ENCODE measurements at places on chromosomes 13 and 19.
A peak's percentile ranks its signal among the peaks of the same experiment; 100 is the strongest.

DNA sequence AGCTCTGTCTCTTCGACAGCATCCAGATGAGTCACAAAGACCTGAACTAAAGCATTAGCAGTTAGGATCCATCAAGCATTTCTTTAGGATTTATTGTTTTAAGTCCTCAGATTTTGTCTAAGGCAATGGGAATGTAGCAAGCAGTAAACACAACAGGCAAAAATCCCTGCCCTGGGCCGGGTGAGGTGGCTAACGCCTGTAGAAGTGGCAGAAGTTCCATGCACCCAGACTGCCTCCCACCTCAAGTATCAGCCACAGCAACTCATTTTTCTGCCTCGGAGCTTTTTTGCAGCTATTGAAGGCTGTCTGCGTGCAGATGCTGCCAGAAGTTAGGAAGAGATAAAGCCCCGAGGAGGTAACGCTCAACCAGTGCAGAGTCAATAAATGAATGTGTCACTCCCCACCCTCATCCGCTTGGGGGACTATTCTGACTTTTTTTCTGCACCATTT lies 47.1 kb upstream of the MRI1 start:
- DNase-seq = no peak

- DNase-seq = no peak
These were observed 42.7 kb downstream of the KDM4B start for GRCh38 chr19:5011476-5012238.

- DNase-seq = no peak
These were observed 5.4 kb upstream of the CAMSAP3 start for GRCh38 chr19:7590256-7590655.

- DNase-seq = no peak
These were observed 21.7 kb upstream of the SLC25A30 start for GRCh38 chr13:45439781-45440462.

- DNase-seq = peak; percentile 74
These were observed 878 bp upstream of the ADAMTSL5 start for GRCh38 chr19:1513499-1514294.

DNA sequence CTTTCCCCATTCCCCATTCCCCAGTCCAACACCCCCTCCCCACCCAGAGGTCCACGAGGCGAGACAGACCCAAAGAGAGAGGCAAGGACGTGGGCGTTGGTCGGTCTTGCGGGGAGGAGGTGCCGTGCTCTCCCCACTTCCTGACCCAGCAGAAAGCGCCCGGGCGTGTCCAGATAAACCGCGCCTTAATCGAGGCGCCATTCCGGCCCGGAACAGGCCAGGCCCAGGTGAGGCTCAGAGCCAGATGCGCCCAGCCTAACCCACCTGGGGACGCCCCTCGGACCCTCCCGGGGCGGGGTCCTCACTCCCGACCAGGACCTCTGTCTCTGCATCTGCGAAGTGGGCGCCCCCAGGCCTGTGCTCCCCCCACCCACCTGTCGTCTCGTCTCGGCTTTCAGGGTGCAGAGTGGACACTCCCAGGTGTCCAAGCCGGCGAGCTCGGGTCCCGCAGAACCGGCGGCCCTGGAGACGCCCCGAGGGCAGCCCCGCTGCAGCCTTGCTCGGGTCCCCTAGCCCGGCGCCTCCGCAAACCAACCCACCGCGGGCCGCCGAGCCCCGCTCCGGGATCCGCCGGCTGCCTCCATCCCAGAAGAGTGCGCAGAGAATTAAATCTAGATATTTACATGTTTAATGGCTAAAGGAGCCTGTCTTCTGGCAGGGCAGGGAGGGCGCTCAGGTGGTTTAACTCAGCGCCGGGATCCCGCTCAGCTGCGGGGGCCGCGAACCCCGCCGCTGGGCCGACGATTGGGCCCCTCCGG lies 5.0 kb upstream of the ONECUT3 start:
- peak; percentile 50 for DNase-seq

- DNase-seq = no peak
These were observed 5.7 kb downstream of the OPA3 start for GRCh38 chr19:45578861-45579260.

- DNase-seq = no peak
These were observed 2.6 kb upstream of the GSX1 start for GRCh38 chr13:27789495-27790303.

- DNase-seq = no peak
These were observed 435.9 kb upstream of the SGCG start for GRCh38 chr13:22744688-22745452.

DNA sequence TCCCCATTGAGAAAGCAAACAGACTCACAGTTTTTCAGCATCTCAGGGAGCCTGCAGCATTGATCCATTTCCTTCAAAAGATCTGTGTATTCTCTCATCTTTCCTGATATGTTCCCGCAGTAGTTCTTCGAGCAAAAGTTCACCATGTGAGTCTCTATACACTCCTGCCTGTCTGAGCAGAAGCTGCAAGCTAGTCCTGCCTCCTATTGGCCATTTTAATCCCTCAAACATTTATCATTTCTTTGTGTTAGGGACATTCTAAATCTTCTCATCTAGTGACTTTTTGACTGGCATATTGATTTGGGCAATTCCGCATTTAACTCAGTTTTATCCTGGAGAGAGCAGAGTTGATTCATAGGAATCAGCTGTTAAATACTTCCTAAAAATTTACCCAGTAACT lies 660.4 kb upstream of the KLF12 start:
- no peak for DNase-seq

DNA sequence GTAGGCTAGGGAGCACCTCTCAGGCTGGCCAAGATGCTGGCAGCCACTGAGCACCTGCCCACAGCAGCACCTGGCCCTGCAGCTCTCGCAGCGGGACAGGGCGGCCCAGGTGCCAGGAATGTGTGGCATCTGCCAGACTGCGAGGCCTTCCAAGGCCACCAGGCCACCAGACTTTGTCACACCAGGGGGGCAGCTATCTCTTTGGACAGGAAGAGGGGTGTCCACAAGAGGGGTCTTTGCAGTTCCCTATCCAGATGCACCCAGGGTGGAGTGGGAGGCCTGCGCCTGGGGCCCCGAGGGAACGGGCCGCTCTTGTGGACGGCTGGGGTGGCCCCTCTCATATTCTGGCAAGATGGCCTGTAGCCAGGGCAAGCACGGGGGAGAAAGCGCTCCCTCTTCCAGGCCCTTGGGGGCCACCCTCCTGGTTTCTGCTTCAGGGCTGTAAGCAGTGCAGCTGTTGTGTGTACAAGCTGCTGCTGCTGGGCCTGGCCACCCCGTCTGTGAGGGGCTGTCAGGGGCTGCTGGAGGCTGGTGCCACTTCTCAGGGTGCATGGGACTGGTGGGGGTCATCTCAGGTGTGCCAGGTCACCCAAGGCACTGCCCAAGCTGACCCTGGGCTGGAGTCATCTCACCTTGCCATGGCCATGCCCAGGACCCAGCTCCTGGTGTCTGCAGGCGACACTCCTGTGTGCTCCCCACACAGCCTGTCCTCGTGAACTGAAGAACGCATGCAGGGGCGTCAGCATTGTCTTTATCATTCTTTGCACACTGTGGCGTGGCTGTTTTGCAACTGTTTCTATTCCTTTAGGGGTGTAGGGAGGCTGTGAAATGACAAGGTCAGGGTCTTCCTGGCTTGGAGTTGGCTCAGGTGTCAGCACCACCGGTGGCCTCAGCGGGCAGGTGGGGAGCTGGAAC lies 1.8 kb downstream of the TEX29 start:
- DNase-seq = no peak

DNA sequence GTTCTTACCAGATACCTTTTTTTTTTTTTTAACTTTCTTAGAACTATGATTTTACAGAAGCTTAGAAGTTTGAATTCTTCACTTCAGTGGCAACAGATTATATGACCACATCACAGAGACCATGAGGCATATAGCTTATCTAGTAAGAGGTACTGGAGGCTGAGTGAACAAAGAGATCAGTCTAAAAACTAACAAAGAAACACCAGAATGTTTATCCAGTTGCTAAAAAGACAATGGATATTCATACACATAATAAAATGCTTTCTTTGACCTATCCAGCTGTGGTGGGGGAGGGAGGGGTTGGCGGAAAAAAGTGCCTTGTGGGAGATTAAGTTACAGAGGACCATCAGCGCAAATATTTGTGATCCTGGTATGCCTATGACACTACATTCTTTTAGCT lies 34.7 kb upstream of the SLITRK6 start:
- DNase-seq = no peak

DNA sequence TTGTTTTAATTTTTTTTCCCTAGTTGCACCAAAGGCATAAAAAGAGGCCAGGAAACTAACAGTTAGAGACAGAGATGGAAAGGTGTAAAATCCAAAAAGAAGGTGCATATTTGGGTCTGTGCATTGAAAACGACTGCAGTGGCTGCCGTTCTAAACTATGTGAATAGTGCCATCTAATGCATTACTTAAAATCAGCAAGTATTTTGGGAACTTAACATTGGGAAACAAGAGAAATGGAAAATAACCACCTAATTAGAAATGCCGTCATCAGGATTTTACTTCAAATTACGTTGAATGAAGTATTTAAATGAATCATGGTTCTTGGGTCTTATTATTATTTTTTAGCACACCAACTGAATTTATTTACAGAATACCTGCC lies 189.5 kb upstream of the MIR17HG start:
- DNase-seq = no peak

DNA sequence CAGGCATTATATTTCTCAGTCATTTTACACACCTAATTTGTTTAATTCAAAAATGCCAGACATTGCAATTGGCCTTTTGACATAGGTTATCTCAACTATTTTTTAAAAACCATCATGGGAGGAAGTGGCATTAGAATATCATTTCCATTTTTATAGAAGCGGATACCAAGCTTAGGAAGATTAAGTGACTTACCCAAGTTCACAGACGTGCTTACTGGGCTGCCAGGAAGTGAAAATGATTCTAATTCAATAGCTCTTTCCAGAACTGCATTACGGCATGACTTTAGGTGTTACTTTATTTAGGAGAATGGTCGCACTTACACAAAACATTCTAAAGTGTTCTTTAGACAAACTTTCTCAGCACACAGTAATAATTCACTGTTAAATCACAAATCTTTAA lies 231.9 kb downstream of the KLF12 start:
- DNase-seq = no peak

- no peak for DNase-seq
These were observed 2.5 kb downstream of the COX6B1 start for GRCh38 chr19:35650581-35650980.

- DNase-seq = no peak
These were observed 13.0 kb upstream of the FPR3 start for GRCh38 chr19:51781999-51782398.

DNA sequence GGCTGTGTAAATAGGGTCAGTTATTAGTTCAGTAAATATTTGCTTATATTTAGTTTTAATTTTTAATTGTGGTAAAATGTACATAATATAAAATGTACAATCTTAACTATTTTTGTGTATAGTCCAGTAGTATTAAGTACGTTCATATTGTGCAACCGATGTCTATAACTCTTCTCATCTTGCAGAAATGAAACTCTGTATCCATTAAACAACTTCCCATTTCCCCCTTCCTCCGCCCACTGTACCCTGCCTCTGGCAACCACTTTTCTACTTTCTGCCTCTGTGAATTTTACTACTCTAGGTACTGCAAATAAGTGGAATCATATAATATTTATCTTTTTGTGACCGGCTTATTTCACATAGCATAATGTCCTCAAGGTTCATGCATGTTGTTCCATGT lies 24.4 kb downstream of the UBAC2 start:
- no peak for DNase-seq

DNA sequence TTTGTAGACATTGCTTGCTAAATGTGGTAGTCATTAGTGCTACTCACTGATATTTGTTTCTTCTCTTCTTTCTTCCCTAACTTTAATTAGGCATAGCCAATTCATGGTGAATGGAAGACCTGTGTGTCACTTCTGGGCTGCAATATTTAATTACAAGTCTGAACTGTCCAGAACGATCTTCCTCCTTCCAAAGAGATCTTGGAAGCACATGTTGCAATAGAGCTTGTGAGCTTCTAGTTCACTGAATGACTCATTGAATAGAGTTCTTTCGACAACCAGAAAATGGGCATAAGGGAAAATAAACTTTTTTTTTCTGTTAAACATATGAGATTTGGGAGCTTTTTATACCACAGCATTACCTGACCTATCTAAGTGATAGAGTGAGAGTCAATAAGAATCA lies 1264.6 kb downstream of the PCDH9 start:
- no peak for DNase-seq

GRCh38 chr19:45469945-45470761 lies 2.4 kb downstream of the FOSB start:
- peak; percentile 52 for DNase-seq

DNA sequence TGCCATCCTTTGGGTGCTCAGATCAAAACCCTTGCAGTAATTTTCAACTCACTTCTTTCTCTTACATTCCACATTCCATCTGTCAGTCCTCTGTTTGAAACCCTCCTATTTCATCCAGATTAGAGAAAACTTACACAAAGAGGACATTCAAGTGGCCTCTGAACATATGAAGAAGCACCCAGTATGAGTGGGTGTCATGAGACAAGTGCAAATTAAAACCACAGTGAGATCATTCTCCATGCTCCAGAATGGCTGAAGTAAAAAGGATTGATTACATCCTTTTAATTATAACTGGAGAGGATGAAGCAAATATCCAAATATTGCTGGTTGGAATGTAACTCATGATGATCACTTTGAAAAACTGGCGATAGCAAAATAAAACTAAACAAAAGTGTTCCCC lies 96.5 kb downstream of the MIPEP start:
- no peak for DNase-seq

DNA sequence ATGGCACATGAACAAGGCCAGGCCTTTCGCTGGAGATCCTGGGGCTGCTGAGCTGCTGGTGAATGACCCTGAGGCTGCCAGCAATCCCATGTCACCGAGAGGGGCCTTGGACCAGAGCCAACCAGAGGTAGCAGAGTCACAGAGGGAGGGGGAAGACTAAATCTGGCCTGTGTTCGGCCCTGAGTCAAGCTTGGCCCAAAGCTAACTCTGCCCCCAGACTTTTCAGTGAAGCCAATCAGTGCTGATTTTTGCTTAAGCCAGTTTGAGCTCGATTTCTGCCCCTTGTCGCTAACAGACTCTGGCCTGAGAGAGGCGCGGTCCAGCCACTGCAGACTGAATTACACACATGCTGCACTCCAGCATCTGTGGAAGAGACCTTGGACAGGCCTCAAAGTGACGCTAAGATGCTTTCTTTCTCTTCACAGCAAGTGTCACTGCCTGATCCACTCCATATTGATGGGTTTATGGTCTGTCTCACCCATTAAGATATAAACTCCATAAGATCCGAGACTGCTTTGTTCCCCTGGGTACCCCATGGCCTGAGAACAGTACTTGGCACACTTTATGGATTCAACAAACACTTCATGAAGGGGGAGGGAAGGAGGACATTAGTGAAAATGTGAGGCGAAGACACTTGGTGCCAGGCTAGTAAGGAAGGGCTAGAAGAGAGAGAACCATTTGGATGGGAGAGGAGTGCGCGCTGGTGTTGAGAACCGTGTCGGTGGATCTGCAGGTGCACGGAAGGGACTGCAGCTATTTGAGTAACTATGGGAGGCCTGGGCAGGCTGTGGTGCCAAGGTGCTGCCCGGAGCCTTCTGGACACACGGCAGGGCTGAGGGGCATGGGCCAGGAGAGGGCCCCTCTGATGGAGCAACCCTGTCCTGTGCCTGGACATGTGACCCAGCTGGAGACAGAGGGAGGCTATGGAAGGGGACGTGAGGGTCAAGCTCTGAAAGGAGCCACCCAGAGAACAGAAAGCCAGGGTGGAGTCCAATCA lies 17.6 kb downstream of the RANBP3 start:
- DNase-seq = no peak

GRCh38 chr19:33647146-33647545 lies 25.4 kb downstream of the CHST8 start:
- DNase-seq = no peak

- DNase-seq = peak; percentile 18
These were observed 26.1 kb downstream of the ZMYM2 start for GRCh38 chr13:19984430-19985218.

- peak; percentile 75 for DNase-seq
These were observed 20.1 kb downstream of the SH3GL1 start for GRCh38 chr19:4380254-4380727.

GRCh38 chr19:31277516-31277915 lies 71.7 kb downstream of the TSHZ3 start:
- DNase-seq = no peak

Measured in activated CD4-positive, alpha-beta memory T cell treated with anti-CD3 and anti-CD28 coated beads, Interleukin-2, amount 10 ng/mL, durations not matched to agents 7 days and 5 days (primary cell).